ENCODE measurements at places on chromosomes 3 and 15.

- no peak for DNase-seq
Observed at GRCh38 chr3:7322957-7323669, 462.2 kb downstream of the GRM7 start.

- no peak for DNase-seq
Observed at GRCh38 chr3:39184968-39185285, 7.5 kb downstream of the XIRP1 start.

- no peak for DNase-seq
Observed at GRCh38 chr3:142878649-142879300, 10.1 kb downstream of the PCOLCE2 start.

GRCh38 chr15:98700519-98700918, 52.2 kb downstream of the IGF1R start:
- DNase-seq, result no peak

GRCh38 chr3:57120451-57121174, 44.5 kb downstream of the IL17RD start:
- DNase-seq, result no peak

DNA sequence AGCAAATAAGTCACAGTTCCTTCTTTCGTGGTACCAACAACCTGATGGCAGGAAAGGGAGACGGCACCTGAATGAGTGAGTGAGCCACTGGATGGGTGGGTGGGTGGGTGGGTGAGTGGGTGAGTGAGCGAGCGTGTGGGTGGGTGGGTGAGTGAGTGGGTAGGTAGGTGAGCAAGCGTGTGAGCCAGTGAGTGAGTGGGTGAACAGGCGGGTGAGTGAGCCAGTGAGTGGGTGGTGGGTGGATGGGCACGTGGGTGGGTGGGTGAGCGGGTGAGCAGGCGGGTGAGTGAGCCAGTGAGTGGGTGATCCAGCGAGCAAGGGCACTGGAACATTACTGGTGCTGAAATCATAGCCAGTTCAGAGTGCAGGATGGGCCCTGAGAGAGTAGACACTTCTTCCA, 152.8 kb downstream of the MEGF11 start:
- no peak for DNase-seq

DNA sequence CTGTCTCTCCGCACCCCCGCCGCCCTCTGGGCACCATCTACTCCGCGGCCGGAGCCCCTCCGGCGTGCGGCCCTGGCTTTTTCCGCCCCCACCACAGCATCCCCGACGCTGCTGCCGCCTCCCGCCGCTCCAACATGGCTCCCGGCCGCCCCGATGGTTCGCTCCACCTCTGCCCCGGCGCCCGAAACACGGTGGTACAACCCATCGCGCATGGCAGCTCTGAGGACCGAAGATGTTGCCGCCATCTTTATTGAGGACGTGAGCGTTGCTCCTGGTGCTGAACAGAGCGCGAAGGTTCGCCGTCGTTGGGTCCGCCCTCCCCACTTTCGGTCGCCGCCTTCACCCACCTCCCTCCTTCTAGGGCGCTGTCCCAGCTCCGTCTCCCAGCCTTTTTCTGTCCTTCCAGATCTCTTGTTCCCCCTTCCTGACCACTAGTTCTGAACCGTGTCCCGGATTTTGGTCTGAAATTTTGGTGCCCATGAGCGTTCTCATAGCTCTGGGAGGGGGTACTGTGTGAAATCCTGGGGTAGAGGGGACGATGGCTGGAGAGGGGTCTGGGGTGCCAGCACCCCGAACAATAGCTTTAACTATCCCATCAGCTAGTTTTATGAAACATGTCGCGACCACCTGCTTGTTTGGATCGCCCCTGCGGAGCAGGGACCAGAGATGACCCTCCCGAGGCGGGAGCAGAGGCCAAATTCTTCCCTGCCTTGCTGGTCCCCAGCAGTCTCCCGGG, at the start of gene CELSR3:
CELSR3 (minus strand) TSS at position 134 of the 736 bp plus-strand sequence. CDS start 252 bp downstream, outside the sequence.
- peak; percentile 92 for DNase-seq

Data from fibroblast of pulmonary artery (primary cell).